ENCODE measurements at places on chromosomes 5 and 9.

- DNase-seq: no peak
Observed at GRCh38 chr9:68747043-68747533, 42.0 kb downstream of the PIP5K1B start.

DNA sequence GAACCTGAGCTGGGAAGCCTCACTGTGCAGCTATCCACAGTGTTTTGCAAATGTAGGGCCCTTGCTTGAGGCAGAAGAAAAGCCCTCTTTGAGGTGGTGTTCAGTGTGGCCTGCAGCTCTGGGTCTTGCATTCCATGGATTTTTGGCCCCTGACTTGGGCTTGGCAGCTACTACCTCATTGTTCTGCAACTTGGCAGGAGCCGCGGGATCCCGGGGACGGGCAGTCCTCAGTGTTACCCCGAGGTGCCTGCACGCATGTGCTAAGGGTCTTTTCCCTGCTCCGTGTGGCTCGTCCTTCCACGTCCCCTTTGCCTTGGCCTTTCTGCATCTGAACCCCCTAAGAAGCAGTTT, 39.8 kb downstream of the NEK6 start:
- peak; percentile 96 for DNase-seq

- DNase-seq: no peak
Observed at GRCh38 chr5:82244854-82245635, 33.1 kb downstream of the RPS23 start.

DNA sequence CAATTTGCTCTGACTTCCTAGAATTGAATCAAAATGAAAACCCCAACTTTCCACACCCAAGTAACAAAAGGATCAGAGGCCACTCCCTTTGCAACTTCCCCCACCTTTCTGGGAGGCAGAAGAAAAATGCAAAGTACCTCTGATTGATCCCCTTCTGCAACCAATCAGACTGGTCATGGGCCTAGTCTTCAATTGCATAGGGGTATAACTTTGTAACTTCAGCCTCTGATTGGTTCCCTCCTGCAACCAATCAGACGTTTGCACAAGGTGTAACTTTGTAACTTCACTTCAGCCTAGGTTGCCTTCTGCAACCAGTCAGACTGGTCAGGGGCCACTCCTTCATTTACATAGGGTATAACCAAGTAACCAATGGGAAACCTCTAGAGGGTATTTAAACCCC, 38.3 kb upstream of the CNOT6 start:
- DNase-seq: no peak

- DNase-seq: no peak
Observed at GRCh38 chr9:123174887-123175518, 93.4 kb downstream of the STRBP start.

DNA sequence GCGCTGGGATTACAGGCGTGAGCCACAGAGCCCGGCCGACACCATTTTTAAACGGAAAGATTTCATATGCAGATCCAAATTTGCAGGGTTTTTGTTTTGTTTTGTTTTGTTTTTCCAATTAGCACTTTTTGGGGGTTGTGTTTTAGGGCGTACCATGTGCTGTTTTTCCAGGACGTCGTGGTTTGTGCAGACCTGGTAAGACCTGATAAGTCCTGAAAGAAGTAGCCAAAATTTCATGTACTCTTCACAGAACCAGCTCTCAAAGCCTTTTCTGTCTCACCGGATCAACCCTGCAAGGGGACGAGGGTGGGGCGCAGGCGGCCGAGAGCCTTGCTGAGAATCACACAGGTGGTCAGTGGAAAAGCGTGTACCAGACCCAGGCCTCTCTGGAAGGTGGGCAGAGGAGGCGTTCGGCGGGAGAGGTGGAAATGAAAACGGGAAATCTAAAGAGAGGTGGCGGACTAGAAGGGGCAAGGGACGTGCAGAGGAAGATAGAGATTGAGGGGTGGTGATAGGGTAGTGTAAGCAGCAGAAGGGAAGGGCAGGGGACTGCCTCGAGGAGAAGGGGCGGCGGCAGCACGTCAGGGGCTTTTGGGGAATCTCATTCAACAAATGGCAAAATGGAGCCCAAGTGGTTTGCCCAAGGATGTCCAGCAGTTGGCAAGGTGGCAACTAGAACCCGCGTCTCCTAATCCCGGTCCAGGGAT, 1.1 kb upstream of the FAF2 start:
- DNase-seq: no peak

DNA sequence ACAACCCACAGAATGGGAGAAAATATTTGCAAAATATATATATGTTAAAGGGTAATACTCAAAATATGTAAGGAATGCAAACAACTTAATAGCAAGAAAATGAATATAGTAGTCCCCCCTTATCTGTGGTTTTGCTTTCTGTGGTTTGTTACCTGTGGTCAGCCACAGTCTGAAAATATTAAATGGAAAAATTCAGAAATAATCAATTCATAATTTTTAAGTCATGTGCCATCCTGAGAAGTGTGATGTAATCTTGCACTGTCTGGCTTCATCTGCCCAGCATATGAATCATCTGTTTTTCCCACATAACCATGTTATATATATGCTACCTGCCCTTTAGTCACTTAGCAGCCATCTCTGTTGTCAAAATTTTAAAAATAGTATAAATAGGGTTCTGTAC, 11.7 kb downstream of the CER1 start:
- peak; percentile 80 for DNase-seq

DNA sequence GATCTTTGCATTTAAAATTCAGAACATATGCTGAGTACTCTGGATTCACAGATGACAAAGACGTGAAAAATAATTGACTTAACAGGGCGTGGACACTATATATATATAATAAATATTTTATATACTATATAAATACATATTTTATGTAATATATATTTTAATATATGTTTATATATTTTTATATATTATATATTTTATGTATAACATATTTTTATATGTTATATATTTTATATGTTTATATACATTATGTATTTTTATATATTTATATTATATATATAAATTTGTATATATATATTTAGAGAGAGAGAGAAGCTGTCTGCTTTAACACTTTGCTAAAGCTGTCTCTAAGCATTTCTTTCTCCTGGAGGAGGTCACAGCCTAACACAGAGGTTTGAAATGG, 113.1 kb downstream of the INIP start:
- DNase-seq: no peak

GRCh38 chr5:57499262-57500050, 16.8 kb upstream of the ACTBL2 start:
- peak; percentile 53 for DNase-seq

DNA sequence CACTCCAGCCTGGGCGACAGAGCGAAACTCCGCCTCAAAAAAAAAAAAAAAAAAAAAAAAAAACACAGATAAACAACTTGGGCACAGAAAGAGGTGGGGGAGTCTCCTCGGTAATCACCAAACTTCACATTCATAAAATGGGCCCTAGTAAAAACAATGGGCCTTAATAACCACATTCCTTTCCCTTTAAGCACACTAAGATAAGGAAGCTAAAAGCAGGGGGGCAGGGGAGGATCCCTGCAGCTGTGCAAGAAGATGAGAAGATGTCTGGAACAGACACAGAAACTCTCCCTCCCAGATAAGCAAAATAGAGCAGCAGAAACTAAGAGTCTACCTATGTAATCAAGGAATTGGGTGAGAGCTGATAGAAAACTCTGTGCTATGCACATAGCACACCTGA, 111.2 kb upstream of the FAM174A start:
- no peak for DNase-seq

DNA sequence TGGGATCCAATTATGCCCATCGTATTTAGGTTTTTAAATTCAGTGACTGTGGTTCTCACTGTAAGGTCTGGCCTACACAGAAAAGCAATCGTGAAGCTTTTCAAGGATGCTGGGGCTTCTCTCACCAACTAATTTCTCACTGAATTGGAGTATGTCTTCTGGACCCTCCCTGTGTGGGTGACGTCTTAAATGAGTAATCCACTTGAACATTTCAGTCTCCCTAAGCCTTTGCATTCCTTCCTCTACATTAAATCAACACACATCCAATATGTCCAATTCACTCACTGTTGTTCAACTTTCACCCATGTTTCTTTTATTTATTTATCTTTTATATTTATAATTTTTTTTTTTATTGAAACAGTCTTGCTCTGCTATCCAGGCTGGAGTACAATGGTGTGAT, 12.5 kb upstream of the BTF3 start:
- DNase-seq: no peak

DNA sequence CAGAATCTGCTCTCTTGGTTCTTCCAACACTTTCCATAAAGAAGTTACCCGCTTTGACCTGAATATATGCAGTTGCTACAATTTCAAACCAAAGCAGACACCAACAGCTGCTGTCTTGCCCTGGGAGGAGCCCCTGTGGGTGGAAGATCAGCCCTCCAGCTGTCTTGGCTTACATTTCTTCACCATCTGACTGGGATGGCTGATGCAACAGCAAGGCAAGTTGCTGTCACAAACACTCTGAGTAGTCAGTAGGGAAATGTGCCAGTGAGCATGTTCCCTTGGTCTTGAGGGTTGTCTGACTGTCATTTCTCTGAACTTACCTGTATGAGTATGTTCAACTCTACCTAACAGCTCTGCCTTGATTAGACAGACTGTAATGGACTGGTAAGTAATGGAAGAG, 152.9 kb downstream of the SGCD start:
- peak; percentile 93 for DNase-seq

GRCh38 chr9:35521708-35522107, 31.8 kb downstream of the RUSC2 start:
- peak; percentile 85 for DNase-seq

GRCh38 chr5:78550891-78551290, 97.7 kb downstream of the LHFPL2 start:
- DNase-seq: peak; percentile 64

GRCh38 chr9:126421567-126422428, 95.2 kb downstream of the MVB12B start:
- DNase-seq: no peak

DNA sequence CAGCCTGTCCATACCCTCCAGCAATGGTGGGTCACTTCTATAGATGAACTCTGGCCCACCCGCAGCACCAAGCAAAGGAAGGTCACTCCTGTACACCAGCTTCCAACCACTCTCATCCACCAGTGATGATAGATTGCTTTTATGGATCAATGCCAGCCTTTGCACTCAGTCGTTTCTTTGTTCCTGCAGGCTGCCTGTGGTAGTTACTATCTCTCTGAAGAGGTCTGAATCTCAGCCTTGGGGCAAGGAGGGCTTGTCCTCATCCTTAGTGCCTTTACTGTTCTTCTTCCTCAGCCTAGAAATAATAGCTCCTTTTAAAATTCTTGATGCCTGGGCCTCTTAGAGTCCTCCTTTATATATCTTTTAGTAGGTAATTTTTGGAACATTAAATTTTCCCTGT, 100.8 kb downstream of the TMC1 start:
- no peak for DNase-seq

- DNase-seq: no peak
Observed at GRCh38 chr9:77463151-77463550, 185.0 kb downstream of the GNA14 start.

DNA sequence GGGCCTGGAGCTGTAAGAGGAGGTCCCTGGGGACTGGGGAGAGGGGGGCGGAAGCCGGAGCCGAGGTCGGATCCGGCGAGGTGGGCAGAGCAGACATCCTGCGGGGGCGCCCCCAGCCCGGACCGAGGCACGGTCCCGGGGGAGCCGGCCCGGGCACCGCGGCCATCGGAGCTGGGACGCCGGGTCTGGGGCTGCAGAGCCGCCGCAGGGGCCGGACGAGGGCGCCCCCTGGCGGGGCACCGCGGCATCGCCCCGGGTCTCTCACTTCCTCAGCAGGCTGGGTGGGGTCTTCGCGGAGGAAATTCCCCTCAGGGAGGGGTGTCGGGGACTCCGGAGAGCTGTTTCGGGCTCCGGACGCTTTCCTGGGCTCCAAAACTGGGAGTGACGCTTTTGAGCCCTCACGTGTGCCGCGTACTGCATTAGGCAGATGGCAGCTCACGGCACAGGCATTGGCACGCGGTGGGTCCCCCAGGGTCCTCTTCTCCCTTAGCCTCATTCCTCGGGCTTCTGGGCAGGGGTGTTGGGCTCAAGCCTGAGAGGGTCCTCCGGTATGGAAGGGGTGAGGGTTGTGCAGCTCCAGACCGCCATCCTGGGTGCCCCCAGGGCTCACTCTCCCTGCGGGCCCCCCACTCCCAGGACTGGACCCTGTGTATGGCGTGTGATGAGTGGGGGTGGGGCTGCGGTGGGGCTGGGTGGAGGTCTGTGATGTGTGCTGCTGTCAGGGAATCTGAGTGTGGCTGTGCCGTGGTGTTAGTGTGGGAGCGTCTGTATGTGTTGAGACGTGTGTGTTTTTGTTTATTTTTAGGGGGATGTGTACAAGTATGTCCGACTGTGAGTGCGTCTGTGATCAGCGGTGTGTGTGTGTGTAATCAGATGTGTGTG, 29.6 kb downstream of the LHX2 start:
- no peak for DNase-seq

- no peak for DNase-seq
Observed at GRCh38 chr9:134965411-134965810, 47.7 kb upstream of the FCN1 start.

- peak; percentile 30 for DNase-seq
Observed at GRCh38 chr9:112665347-112665746, 52.6 kb downstream of the INIP start.

DNA sequence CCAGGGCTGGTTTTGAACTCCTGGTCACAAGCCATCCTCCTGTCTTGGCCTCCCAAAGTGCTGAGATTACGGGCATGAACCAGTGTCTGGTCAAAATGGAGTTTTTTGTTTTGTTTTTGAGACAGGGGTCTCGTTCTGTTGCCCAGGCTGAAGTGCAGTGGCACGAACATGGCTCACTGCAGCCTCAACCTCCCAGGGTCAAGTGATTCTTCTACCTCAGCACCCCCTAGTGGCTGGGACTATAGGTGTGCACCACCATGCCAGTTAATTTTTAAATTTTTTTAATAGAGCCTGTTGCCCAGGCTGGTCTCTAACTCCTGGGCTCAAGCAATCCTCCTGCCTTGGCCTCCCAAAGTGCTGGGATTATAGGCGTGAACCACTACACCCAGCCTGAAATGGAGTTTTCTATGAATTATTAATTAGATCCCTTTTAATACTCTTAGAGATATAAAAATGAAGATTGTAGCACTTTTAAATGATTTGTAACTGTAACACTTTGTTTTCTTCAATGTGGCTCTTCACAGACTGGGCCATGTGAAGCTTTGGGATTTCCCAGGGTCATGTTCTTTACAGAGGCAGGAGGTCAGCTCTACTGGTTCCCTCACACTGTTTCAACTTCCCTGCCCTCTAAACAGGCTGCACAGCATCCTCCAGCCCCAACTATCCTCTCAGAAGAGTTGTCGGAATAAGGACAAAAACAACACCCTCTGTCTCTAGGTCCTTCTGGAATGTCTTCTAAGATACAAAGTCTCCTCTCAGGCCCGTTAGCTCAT, 32.7 kb upstream of the SPARC start:
- DNase-seq: peak; percentile 57

DNA sequence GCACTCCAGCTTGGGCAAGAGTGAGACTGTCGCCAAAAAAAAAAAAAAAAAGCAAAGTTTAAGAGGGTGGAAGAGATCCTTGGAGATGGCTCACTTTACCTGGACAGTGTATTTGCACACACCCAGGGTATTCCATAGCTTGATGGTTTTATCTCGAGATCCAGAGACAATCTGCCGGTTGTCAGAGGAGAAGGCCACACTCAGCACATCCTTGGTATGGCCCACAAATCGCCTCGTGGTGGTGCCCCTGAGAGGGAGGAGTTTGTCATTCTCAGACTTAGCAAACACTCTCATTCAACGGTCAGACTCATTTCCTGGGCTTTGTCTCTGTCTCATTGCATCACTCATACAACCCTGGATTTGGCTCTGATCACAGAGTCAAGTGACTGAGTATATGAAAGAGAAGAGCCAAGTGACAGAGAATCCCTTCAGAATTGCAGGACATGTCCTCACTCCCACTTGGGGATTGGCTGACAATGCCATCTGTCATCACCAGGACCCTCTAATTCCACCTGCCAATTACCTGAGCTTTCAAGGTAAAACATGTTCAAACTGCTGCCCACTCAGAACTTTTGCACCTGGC, 2.2 kb downstream of the RACK1 start:
- peak; percentile 77 for DNase-seq
